ENCODE measurements at places on chromosomes 1 and 21.
A peak's percentile ranks its signal among the peaks of the same experiment; 100 is the strongest.

DNA sequence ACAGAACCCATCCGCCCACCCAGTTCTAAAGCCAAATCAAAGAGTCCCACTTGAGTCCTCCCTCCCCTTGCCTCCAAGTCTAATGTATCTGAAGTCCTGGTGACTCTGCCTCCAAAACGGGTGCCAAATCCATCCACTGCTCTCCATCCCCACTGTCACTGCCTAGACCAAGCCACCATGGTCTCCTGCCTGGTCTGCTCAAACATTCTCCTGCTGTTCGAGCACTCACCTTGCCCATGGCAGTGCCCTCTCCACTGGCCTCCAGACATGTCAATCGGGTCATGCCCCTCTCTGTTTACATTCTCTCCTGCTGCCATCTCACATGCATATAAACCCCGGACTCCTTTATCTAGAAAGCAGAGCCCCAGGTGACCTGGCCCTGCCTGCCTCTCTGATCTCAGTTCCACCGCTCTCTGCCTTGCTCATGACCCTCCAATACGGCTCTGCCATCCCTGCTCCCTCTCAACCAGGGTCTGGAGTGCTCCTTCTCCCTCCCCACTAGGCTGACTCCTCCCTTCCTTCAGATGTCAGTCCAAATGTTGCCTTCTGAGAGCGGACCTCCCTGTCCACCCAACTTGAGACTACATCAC, 32.1 kb upstream of the MX1 start:
- no peak for DNase-seq

DNA sequence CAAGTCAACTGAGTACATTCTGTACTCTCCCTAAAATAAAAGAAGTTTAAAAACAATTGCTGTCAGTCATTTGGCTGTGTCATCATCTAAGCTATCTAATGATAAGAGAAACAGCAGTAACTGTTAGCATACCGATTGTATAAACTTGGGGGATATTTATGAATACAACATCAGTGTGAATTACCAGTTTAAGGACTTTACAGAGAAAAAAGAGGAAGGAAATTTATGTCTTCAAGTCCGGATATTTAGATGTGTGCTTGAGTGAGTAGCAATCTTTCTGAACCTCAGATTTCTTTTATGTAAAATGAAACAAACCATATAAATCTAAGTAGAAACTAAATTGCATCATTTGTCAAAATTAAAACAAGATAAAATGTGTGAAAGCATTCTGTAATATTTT, 1557.0 kb downstream of the MRPL39 start:
- DNase-seq, result no peak

GRCh38 chr1:62117018-62117750, 77.5 kb upstream of the L1TD1 start:
- DNase-seq, result no peak

DNA sequence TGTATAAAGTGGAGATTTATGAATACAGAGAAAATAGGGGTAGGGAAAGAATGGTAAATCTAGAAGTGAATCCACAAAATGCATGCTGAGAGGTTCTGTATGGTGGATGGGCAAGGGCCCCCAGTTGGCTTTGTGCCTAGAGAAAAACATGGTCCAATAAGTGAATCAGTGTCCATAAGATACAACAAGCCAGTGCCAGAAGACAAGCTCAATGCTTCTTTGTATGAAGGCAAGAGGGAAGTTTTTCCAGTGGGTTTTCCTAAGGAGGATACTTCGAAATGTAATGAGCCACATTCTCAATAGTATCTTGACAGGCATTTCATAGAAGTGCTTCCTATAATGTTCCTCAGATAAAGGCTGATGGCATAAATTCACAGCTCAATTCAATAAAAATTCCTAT, 169.4 kb upstream of the HMCN1 start:
- no peak for DNase-seq

DNA sequence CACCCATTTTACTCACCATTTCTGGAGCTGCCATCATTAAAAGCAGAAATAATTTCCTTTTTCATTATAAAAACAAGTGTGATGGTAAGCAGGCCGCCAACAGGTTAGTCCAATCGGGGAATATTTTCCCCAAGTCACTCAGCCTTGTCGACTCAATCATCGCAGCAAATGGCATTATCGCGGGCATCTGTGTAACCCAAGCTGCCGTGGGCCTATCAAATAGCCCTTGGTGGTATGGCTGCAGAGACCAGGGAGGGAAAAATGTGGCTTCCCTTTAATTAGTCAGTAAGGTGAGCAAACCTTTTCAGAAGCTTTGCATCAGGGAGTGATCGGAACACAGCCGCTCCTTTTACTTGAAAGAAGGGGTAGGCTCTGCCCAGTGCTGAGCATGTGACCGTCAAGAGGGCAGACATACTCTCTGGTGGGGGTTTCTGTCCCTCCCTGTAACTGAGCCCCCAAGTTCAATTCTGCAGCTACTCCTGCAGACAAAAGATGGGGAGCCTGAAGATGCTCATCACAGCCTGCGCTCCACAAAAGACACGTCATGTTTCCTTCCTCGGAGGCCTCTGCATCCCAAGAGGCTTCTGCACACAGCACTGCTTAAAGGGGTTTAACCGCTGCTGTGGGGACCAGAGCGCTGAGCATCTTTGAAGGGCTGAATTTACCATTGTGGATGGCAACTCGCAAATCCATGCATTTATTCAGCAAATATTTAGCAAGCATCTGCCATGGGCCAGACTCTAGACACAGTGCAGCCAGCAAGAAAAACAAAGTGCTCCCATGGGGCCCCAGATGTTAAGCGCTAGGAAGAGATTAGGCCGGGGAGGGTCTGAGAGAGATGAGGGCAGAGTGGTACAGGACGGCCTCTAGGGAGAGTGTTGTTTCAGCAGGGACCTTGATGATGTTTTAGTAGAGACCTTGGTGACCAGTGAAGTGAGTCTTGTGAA, 1.2 kb upstream of the TMPRSS3 start:
- no peak for DNase-seq

DNA sequence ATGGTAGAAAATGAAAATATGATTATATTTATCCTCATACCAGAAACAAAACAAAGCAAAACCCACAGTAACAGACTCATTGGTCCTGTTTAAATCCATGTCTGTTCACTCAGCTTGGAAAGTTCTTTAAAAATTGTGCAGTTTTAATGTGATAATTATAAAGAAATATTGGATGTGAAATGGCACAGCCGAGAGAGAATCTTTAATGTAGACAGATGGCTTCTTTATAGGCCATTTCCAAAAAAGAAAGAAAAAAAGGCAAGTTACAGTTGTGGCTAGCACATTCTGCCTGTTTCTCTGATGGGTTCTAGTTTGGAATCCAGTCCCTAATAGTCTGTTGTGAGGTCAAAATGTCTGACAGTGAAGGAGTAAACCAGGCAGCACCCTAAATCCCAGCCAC, 62.0 kb downstream of the SH3BGR start:
- DNase-seq, result no peak

GRCh38 chr21:41402796-41403195, 23.2 kb upstream of the MX1 start:
- no peak for DNase-seq

GRCh38 chr1:109805486-109806165, 41.9 kb upstream of the EPS8L3 start:
- DNase-seq, result peak; percentile 4

GRCh38 chr1:215888159-215888558, 321.1 kb downstream of the KCTD3 start:
- DNase-seq, result no peak

- no peak for DNase-seq
These were observed 84.9 kb upstream of the CXADR start for GRCh38 chr21:17427831-17428483.

- no peak for DNase-seq
These were observed 13.4 kb upstream of the ZNF281 start for GRCh38 chr1:200423235-200423634.

- no peak for DNase-seq
These were observed 34.4 kb upstream of the NRDC start for GRCh38 chr1:51912881-51913280.

- DNase-seq, result no peak
These were observed 16.9 kb downstream of the SSR2 start for GRCh38 chr1:156003923-156004188.

DNA sequence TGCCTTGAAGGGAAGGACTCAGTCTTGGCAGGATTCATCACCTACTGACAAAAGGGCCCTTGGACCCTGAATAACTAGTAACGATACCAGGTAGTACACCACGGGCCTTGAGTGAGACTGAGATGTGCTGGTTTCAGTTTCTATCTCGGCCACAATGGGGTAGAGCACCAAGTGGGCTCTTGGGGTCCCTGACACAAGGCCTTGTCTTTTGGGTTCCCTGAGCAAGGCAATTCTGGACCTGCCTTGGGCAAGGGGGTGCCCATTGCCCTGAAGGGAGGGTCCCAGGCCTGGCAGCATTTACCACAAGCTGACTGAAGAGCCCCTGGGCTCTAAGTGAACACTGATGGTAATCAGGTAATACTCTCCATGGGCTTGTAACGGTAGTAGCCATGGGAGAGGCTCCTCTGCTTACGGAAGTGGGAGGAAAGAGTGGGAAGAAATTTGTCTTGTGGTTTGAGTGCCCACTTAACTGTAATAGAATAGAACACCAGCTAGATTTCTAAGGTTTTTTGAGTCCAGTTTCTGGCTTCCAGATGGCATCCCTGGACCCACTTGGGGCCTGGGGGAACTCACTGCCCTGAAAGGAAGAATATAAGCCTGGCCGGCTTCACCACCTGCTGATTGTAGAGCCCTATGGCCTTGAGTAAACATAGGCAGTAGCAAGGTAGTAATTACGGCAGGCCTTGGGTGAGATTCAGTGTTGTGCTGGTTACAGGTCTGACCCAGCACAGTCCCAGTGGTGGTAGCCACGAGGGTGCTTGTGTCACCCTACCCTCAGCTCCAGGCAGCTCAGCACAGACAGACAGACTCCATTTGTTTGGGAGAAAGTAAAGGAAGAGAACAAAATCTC, 58.5 kb downstream of the WDR4 start:
- DNase-seq, result no peak

GRCh38 chr1:196007763-196008162, 600.5 kb downstream of the KCNT2 start:
- DNase-seq, result no peak

- DNase-seq, result no peak
These were observed 83.8 kb downstream of the PLXNA2 start for GRCh38 chr1:208160259-208160819.

- no peak for DNase-seq
These were observed 24.4 kb downstream of the ALG14 start for GRCh38 chr1:95048317-95048716.

DNA sequence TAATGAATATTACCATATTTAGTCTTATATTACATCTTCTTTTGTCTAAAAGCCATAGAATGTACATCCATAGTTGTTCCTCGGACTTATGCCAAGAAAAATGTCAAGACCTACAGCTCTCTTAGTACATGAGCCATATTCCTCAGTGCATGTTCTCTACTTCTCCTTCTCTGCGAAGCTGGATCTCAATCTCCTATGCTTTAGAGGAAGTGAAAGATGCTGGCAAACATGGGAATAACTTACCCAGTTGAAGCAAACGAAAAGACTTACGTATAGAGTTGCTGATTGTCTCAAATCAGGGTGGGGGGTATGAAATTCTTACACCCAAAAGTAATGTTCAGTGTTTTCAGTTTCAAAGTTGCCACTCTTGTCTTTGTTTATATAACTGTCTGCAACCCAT, 32.7 kb downstream of the OR13G1 start:
- no peak for DNase-seq

DNA sequence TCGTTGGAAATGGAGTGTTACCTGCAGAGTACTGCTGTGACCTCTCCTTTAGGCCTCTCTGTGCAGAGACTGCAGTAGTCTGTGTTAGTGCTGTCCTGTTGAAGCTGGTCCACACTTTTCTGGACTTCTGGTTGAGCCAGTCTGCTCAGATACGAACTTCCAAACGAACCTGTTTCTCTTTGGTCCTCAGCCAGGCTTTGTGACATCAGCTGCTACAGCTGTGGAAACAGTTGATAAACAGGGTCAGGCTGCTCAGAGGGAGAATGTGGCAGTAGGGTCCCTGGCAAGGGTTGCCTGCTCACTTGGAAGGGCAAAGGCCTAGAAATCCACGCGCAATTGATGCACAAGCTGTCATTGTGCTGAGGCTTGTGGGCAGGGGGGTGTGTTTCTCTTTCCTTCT, 98.8 kb downstream of the NOS1AP start:
- no peak for DNase-seq

DNA sequence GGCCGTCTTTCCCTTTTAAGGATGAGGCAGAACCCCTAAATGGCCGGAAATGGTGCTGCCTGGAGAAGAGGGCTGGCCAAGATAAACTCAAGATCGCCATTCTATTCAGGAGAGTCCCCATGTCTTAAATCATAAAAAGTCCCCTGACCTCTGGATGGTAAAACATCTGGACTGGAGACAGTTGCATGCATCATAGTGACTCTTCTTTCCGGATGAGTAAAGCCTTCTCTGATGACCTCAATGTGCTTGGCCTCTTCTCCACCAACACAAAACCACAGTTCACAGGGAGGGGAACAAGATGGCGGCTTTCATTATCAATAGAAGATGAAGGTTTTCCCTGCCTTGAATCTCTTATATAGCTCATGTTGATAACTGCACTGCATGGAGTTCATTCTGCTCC, 27.5 kb upstream of the H6PD start:
- peak; percentile 38 for DNase-seq

DNA sequence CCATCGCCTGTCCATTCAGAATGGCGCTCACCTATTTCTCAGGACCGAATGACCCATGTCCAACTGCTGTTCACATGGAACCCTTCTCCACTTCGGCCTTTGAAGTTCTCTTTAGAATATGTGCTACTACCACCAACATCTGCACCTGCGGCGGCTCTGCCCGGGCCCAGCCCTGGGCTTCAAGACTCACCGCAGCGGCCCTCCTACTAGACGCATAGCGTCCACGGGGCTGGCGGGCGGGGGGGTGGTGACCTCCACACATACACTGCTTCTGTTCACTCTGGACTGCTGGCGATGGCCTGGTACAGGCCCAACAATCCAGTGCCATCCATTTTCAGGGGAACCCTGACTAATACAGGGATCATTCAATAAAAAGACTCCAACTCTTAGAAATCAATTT, 394.2 kb downstream of the VAV3 start:
- no peak for DNase-seq

DNA sequence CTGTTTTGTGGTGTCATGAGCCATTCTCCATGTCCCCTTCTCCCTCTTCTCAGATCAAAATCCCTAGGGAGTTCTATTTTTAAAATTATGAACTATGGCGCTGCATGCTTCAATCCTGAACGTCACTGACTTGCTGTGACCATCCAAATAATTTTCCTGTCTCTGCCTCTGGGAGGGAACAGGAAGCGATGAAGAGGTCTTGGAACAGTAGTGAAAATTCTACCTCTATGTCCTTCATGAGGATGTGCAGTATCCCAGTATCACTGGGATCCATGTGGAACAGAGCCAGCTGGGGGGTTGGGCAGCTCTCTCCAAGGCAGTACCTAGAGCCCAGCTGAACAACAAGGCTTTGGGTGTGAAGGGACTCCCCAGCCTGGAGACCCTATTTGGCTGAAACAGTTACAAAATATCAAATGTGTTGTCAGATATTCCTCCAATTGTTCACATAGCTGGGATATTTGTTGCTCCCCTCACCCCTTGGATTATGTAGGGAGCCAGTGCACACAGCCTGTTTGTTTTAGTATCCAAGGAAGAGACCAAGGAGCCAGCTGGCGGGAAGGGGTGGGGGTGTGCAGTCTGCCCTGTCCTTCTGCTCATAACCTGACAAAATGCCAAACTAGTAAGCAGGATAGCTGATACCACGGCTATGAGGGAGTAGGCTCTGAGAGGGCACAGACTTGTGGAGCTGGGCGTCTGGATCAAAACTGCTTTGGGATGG, 7.6 kb downstream of the DCLRE1B start:
- DNase-seq, result no peak

- no peak for DNase-seq
These were observed 198.8 kb downstream of the COL24A1 start for GRCh38 chr1:85957760-85958159.
